ENCODE measurements at places on chromosomes 5 and 9. TPM values are rescaled to one million over a fixed set of nuclear protein-coding genes. Genes with fewer than 3 reads are reported as not detected.

GRCh38 chr9:81590688-81591087, 98.7 kb downstream of the TLE1 start:
- DNase-seq = no peak

GRCh38 chr9:109441296-109441695, 56.8 kb downstream of the PTPN3 start:
- DNase-seq = no peak

- no peak for DNase-seq
These were observed 51.7 kb downstream of the ERGIC1 start for GRCh38 chr5:172885597-172886340.

CBY3 gene
- not detected for total RNA-seq

Data from bronchial epithelial cell (primary cell).